Activated CD8-positive, alpha-beta memory T cell treated with anti-CD3 and anti-CD28 coated beads for 1 hour (primary cell): ENCODE measurements at places on chromosomes 11 and 22.

DNA sequence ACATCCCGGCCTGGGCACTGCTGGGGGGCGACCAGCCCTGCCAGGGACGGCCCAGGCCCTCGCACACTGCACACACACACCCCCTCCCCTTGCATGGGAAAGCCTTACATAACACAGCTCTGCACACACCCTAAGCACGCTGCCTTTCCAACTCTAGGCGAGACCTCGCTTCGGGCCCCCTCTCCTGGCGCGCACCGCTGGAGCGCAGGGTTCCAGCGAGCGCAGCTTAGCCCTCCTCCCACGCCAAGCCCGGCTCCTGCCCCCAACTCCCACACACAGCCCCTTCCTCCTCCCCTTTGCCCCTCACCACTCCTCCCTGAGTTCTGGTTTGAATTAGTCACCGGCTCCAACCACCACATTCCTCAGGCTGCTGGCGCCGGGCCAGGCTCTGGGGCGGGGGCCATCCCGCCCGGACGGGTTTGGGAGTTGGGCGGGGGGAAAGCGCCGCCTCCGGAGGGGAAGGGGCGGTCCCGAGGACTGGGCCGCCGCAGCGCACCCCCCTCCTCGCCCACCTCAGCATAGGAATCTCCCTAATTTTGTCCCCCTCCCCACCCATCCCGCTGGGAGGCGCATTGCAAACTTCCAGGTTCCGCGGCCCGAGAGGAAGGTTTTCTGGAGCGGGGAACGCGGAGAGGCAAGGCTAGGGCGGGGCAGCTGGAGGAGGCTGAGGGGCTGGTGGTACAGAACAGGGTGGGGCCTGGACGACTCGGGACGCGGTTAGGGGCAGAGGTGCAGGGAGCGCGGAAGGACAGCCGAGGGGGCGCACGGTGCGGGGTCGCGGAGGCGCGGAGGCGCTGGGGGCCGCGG, 966 bp downstream of the AHNAK start:
- peak; percentile 53 for DNase-seq

GRCh38 chr22:29799217-29799680, 32.1 kb downstream of the UQCR10 start:
- no peak for DNase-seq

DNA sequence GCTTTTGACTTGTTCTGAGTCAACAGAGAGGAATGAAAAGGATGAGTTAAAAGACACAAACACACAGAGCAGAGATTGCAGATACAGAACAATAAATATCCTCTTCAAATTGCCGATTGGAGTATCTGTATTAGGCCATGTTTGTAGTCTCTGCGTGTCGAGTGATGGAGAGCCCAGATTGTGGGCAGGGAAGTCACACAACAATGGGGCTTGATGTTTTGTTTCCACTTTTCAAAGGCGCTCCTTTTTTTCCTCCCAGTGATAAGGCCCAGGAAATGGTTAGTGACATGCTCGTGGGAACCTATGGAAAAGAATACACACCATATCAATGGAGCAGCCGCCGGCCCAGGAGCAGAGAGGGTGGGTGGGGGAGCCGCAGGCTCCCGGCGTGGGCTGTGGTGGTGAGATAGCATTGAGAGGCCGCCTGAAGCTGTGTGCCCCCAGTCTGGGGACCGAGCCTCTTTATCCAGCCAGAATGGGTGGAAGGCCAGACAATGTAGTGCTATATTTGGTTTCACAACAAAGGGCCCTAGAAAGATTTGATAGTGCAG, 555.9 kb downstream of the INSC start:
- no peak for DNase-seq

DNA sequence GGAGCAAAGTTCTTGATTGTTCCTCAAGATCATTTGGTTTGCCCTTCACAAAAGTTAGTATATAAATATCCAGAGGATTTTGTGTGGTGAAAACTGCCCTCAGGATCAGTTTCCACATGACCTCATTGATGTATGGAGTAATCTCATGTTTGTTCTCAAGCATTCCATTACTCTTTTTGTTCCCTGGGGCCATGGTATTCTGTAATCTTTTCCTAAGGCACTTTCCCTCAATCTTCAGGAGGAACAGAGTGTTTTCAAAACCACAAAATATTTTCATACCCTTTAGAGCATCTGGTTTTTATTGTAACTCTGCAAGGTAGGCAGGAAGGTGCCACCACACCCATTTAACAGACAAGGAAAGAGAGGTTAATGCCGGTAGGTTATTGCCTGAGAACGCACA, 99.6 kb downstream of the FAM181B start:
- no peak for DNase-seq

DNA sequence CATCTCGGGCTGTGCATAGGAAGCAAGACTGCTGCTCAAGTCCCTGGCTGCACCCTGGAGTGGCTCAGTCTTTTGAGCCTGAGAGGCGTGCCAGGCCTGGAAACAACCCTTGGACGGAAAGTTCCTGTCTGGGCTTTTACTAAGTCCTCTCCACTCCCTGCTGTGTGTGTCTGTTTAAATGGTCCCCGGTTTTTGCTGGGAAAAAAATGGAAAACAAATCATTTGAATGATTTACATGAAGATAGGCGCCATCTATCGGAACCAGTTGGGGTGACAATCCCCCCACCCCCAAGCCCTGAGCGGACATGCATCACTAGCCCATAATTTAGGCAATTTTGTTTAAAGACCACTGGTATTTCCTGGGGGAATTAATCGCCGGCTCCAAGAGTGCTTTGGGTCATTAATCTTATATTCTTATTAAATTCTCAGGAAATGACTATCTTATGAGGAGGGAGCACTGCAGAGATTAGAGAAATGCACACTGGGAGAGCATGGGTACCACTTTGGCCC, 2.7 kb upstream of the GAB2 start:
- DNase-seq = no peak

GRCh38 chr11:6402061-6402470, 11.8 kb downstream of the SMPD1 start:
- DNase-seq = no peak

DNA sequence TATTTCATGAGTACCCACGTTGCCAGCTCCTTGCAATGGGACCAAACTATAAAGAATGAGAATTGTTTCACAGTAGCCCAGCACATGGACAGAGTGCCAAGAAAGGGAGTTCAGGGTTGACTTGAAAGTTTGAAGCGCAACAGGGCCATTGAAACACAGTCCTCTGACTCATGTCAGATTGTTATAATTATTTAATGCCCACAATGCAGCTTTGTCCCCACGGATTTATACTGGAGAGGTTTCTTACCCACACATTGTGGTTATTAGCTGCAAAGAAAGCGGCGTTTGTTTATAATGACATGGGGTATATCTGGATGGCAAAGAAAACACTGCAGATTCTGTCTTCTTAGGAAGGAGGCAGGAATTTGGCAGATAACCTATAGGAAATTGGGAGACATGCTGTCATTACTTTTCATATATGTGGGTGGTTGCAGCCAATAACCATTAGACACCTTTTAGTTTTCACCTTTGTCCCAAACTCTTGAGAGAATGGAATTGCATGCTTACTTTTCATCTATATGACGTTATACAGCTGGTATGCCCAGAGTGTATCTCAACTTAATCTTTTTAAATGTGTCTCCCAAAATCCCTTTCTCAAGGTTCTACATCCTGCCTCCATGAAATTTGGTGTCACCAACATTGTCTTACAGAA, 143.6 kb downstream of the TEAD1 start:
- no peak for DNase-seq

DNA sequence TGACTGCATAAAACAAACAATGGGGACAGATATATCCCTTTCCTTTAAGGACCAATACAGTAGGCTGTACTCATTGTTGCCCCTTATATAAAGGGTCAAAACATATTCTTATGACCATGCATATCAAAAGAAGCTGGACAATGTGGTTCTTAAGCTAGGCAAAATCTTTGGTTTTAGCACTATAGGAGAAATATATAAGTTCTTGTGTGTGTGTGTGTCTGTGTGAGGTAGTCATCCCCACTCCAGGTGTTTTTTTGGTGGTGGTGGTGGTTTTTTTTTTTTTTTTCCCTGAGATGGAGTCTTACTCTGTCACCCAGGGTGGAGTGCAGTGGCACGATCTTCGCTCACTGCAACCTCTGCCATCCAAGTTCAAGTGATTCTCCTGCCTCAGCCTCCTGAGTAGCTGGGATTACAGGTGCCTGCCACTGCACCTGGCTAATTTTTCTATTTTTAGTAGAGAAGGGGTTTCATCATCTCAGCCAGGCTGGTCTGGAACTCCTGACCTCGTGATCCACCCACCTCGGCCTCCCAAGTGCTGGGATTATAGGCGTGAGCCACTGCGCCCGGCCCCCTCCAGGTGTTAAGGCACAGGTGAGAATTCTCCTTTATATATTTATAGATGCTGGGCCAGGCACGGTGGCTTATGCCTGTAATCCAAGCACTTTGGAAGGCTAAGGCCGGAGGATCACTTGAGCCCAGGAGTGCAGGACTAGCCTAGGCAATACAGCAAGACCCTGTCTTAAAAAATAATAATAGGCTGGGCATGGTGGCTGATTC, 12.0 kb upstream of the ZNF143 start:
- no peak for DNase-seq

DNA sequence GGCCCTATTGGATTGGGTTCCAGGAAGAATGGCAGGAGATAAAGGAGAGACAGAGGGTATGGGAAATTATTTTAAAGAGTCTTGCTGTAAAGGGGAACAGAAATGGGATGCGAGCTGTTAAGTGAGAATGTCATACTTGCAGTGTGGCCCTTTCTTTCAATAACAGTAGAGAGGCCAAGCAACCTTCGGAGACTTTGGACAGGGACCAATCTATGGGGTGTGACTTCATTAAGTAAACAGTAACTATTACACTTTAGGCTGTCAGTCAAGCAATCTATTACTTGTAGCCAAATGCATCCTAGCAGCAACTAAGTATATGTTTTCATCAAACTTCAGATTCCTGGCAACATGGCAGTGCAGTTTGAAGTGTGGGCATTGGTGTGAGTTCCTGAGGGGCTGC, 376.2 kb upstream of the LARGE1 start:
- DNase-seq = no peak

DNA sequence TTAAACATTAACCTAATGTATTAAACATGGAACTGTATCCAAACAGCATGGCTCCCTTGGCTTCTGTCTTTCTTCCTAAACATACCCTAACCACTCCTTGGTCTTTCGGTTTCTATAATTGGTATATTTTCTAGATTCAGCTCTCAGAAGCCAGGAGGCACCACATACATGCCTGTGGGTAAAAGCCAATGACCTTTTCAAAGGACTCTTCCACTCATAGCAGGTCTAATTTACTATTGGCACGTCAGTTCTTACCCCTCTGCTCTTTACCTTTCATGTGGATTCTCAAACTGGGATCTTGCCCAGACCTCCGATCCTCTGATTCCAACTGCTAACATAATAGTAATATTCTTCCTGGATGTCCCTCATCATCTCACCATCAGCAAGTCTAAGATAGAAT, 835.1 kb downstream of the NTM start:
- DNase-seq = no peak

DNA sequence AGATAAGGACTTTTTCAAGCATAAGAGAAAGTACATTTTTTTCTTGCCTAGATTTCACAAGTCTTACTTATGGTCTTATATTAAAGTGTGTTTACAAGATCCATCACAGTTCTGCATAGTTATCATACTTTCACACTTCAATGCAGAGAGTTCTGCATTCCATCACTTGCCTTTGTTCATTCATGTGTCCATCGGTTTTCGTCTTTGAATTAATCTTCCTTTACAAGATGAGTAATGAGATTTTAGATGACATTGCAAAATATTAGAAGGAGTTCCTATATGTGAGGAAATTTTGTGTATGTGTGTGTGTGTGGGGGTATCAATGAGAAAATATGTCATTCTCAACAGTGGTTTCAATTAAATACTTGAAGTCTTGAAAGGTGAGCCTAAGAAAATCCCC, 98.1 kb upstream of the GUCY1A2 start:
- no peak for DNase-seq

DNA sequence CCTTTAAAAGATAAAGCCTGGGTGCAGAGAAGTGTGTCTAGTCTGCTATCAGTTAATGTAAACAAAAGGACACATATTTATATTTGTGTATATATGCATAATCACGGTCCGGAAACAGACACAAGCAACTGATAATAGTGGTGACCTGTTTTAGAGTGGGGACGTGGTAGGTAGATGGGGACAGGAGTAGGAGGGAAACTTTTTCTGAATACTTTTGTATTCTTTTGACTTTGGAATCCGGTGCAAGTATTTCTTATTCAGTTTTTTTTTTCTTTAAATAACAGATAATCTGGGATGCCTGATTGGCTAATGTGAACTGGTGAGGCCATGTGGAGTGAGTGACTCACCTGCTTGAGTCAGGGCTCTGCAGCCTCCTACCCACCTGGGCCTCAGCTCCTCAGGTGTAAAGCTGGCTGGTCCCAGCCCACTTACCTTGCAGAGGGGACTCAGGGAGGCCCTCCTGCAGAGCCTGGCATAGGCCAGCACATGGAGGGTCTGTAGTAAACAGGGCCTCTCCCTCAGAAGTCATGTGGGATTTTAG, 15.3 kb downstream of the MICAL2 start:
- DNase-seq = no peak

- no peak for DNase-seq
These were observed 16.2 kb downstream of the OTOG start for GRCh38 chr11:17563231-17563646.

DNA sequence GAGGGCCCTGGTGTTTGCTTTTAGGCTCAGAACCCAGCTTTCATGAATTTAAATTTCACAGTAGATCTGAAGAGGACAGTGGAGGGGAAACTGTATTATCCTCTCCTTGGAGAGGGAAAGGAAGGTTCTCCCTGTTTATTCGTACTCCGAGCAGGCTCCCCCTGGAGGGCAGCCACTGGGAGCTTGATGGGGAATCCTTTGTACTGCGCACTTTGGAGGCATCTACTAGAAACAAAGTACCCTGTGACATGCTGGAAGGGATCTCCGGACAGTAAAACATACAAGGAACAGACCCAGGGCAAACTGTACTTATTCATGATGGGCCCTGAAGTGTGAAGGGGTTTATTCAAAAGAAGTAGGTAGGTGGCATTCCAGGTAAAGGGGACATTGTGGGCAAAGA, 27.2 kb downstream of the NAV2 start:
- no peak for DNase-seq

GRCh38 chr22:50640857-50641647, 13.1 kb upstream of the ARSA start:
- no peak for DNase-seq

DNA sequence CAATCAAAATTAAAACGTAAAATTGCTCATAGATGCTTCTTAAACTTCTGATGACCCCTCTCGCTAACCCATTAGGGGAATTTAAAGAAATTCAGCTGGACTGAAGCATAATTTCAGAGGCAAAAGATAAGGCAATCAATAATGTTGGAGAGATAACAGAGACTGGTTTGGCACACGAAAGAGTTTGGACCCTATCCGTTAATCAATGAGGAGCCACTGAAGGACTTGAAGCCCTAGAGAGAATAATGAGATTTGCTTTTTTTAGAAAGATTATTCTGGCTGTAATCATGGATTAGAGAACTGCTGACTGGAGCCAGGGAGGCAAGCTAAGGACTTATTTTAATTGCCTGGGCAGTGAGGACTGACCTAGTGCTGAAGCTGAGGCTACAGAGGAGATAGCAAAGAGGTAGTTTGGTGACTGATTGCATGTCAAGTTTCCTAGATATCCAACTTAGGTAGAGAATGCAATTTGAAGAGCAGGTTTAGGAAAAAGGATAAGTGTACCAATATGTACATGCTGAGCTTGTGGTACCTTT, 11.9 kb upstream of the ARHGAP42 start:
- no peak for DNase-seq
